ENCODE measurements at places on chromosomes 6 and 20. TPM values are rescaled to one million over a fixed set of nuclear protein-coding genes. Genes with fewer than 3 reads are reported as not detected.

The RBBP8NL gene
- not detected for total RNA-seq

The COL9A1 gene
- not detected for total RNA-seq

The ZSCAN23 gene
- 1.7 TPM for total RNA-seq

The OOEP gene
- total RNA-seq: not detected

The ULBP3 gene
- 16.0 TPM for total RNA-seq

All from melanocyte of skin (primary cell).